ENCODE measurements at places on chromosomes 12 and 14.

GRCh38 chr14:103728721-103729120, 13.1 kb downstream of the ZFYVE21 start:
- DNase-seq: no peak

DNA sequence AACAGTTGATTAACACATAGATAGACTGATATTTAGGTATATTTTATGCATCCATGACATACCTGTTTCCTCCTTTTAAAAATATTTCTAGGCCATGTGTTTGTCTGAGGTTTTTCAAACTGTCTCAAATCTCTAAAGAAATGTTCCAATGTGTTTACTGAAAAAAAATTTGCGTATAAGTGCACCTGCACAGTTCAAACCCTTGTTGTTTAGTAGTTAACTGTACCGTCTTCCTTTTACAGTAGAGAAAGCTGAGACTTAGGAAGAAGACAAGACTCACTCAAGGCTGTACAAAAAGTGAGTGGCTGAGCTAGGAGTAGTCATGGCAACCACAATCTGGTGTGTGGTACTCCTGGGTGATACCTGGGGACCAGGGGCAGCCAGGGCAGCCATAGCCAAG, 934.6 kb downstream of the VRK1 start:
- no peak for DNase-seq

DNA sequence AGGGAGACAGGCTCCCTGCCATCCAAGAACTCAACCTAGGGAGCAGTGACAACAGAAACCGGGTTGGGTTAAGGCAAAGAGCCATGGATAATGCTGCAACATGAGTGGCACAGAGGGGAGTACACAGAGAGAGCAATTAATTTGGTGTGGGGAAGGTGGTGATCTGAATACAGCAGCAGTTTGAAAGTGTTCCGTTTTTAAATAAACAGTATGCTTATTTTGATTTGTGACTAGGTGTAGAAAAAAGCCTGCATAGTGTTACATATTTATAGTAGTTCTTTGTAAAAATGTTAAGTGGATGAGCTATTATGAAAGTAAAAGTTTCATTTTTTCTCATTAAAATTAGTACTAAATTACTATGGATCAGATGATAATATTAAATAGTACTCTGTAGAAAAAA, 8.7 kb downstream of the AKAP5 start:
- no peak for DNase-seq

DNA sequence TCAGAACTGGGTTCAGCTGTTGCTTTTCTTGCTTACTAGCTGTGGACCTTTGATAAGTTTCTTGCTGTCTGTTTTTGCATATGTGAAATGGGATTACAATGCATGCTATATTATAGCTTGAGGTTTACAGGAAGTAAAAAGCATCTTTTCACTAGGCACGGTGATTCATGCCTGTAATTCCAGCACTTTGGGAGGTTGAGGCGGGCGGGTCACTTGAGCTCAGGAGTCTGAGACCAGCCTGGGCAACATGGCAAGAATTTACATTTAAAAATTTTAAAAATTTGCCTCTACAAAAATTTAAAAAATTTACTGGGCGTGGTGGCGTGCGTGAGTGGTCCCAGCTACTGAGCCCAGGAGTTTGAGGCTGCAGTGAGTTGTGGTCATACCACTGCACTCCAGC, 42.0 kb downstream of the CALM1 start:
- no peak for DNase-seq

GRCh38 chr12:108798551-108799221, 58.7 kb downstream of the SSH1 start:
- no peak for DNase-seq

DNA sequence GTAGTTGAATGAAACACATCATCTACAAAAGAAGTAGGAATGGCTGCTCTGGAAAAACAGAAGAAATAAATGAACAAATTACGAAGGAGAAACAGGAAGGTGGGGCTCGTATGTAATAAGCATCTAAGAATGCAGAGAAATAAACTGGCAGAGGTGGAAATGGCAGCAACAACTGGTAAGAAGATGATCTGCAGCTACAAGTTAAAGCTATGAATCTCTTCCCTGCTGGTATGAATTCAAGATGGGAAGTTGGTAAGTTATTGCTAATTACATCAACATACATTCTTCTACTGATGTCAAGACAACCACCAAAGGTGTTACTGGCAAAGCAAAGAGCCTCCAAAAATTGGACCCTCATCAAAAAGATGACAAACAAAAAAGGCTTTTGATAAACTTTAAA, 59.8 kb downstream of the HECTD4 start:
- DNase-seq: no peak

DNA sequence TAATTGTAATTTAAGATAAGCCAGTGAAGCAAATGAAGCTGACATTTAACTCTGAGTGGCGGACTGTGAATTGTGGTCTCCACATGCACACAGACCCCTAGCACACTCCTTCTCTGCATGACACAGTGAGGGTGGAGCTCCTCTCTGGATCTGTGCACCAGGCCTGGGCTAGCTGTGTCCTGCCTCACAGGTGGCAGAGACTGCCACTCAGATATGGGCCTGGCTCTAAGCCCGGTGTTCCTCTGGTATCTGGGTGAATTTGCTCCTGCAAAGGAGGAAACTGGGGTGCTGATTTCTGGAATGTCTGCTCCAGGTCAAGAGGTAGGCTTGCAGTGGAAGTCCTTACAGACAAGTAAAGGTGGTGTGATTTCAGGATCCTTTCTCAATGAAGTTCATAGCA, 282.4 kb downstream of the FOXN3 start:
- DNase-seq: no peak

- DNase-seq: no peak
Observed at GRCh38 chr14:34715127-34715863, 902 bp upstream of the CFL2 start.

GRCh38 chr12:130992448-130992847, 38.7 kb downstream of the ADGRD1 start:
- peak; percentile 52 for DNase-seq

DNA sequence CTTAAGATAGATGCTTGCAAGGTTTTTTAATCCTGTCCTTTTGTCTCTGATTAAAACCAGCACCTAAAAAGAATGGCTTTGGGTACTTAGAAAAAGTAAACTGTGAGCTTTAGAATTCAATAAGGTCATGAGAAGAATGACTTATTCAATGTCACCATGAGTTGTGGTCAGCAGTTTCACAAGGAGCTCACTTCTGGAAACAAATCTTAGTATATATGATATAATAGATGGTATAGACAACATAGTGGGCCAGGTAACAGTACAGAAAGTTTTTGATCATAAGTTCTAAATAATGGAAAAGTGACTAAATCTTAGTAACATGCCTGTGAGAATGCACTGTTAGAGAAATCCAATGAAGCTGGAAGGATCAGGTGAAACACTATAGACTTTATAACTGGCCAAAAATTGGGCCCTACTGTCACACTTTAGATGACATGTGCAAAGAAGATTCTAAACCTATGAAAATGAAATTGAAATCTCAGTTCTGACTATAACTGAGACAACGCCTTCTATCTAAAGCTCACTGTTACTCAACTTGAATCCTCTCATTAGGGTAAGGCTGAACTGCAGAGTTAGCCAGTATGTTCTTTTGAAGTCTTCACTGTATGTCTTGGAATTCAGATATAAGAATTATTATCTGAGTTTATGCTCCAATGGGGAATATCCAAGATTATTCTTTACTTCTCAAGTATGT, 42.4 kb upstream of the RAD51AP1 start:
- no peak for DNase-seq

- peak; percentile 56 for DNase-seq
Observed at GRCh38 chr14:50964683-50965390, 20.6 kb upstream of the PYGL start.

DNA sequence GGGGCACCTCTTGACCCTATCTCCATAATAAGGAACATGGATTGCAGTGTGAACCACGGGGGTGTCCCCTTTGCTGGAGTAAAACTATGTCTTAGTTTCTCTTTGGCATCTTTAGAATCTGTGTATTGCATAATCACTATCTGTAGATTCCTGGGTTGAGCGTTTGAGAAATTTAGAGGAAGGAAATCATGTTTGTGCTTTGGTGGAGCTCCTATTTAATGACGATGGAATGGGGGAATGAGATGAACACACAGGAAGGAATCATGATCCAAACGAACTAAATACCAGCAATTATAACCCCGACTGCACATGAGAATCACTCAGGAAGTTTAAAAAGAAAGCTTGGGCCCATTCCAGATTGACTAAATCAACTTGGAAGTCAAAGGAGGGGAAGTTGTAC, 1.3 kb upstream of the MYG1 start:
- DNase-seq: no peak

DNA sequence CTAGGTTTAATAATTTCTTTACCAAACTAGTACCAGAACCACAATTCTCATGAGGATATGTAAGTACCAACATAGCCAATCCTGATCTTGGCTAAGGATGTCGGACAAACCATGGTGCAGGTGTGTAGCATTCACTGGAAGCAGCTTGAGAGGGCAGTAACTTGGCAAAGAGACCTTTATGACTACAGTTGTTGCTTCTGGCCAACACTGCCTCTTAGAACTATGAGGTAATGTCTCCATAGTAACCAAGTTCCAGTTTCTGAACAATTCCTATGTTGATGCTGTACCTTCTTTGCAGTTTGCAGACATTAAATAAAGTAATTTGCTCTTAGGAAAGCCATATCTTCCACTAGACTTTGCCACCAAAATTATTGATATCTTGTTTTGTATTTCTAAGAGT, at the start of gene LMNTD1:
Gene LMNTD1, minus strand, starts transcription at position 186 of the 400 bp plus-strand sequence. CDS start 324 bp downstream, outside the sequence.
- DNase-seq: no peak

GRCh38 chr12:84572196-84572595, 340.4 kb downstream of the SLC6A15 start:
- DNase-seq: no peak

- no peak for DNase-seq
Observed at GRCh38 chr12:93895089-93895445, 217.9 kb downstream of the CRADD start.

DNA sequence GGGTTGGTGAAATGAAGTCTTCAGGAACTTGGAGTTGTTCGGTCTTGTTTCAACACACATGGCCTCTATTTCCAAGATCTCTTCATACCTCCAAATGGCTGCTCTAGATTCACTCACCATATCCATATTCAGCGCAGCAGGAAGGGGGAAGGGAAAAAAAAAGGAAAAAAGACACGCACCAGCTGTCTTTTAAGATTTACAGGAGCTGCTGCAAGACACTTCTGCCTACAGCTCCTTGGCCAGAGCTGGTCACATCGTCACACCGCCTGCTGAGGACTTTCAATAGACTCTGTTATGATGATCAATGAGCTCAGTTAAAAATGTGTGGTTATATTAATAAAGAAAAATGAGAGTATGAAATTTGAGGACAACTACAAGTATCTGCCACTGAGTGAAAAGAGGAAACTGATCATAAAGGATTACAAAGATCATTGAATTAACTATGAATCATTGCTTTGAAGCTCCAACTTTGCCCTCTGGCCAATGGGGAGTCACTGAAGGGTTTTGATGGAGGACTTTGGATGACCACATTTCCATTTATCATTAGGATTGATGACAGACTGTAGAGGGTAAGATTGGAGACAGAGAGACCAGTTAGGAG, 182.1 kb upstream of the HMGA2 start:
- peak; percentile 50 for DNase-seq

- DNase-seq: no peak
Observed at GRCh38 chr12:78343657-78344056, 513.0 kb downstream of the NAV3 start.

DNA sequence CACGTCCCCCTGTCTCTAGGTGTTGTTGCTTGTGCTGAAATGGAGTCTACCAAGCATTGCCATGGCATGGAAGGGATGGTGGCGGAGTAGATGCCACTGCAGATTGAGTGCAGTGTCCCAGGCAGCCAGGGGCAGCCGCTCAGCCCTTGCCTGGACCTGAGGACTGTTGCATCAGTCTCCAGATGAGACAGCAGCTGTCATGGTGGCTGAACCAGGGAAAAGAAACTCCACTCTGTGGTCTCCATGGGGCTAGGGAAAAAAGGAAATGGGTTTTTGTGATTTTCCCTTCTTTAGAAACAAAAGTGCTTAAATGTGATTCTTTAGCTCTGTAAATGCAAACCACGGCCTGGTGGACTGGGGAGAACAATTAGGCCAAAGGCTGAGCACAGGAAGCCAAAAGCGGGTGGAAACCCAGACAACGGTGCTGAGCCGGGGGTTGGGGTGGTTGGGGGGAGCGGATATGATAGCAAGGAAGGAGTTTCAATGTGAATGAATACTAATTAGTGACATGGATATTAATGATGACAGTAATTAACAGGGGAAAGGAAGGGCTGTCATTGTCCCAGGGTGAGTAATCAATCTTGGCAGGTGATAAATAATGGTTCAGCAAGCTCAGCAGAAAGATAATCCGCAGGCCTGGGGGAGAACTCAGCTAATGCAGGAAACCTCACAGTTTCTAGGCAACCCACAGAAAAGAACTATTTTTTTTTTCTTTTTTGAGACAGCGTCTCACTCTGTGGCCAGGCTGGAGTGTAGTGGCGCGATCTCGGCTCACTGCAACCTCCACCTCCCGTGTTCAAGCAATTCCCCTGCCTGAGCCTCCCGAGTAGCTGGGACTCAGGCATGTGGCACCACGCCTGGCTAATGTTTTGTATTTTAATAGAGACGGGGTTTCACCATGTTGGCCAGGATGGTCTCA, 442.6 kb downstream of the DPF3 start:
- DNase-seq: peak; percentile 62

DNA sequence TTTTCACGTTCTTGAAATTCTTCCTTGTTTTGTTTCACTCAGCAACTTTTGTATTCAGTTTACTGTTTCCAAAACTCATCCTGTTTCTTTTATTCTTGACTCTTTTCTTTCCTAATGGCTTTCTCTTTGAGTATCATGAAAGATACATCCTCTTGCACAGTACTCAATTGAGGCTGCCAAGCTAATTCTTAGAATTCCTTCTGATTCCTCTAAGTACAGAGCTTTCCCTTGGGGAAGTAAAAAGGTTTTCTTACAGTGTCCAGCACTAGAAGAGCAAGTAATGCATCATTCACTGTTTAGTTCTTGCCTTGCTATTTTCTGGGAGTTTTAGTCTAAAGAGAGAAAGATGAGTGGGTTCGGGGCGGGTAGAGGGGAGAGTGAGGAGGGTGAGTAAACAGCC, 154.1 kb downstream of the NEDD1 start:
- DNase-seq: no peak

- DNase-seq: no peak
Observed at GRCh38 chr12:4261655-4262054, 11.9 kb upstream of the CCND2 start.

- DNase-seq: no peak
Observed at GRCh38 chr12:43579206-43579605, 27.2 kb upstream of the ADAMTS20 start.

DNA sequence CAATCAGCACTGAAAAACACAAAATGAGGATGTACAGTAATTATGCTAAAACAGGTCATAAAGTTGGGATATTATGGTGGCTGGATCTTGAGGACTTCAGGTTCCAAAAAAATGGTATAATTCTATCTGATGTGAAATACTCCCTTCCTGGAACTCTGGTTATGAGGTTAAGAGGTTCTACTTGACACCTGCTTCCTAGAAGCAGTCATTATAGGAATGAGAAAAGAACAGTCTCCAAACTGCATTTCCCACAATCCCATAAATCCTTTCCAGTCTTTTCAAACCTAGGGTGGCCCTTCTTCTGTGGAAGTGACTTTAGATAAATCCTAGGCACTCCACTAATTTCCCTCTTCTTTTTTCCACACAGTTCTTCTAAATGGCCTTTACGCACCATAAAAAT, 63.7 kb upstream of the OR10AD1 start:
- no peak for DNase-seq
